Activated T-cell treated with anti-CD3 and anti-CD28 coated beads, Interleukin-2, amount 50 U/mL, for 4 hours (primary cell): ENCODE measurements at places on chromosomes 6 and 20.

GRCh38 chr6:80214436-80215022 lies 108.1 kb downstream of the BCKDHB start:
- DNase-seq: no peak

DNA sequence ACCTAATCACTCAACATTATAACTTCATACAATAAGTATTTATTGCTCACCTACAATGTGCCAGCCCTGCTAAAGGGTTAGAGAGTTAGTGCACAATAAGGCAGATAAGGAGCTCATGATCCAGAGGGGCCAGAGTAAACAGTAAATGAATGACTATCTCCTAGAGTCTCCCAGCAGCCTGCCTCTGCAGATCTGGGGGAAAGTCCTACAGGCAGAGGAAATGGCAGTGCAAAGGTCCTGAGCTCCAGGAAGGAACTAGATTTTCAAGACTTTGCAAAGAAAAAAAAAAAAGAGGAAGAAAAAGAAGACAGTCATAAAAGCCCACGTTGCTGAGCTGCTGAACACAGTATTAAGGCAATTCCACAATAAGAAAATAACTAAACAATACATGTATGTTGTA lies 160.1 kb downstream of the SIM1 start:
- no peak for DNase-seq

DNA sequence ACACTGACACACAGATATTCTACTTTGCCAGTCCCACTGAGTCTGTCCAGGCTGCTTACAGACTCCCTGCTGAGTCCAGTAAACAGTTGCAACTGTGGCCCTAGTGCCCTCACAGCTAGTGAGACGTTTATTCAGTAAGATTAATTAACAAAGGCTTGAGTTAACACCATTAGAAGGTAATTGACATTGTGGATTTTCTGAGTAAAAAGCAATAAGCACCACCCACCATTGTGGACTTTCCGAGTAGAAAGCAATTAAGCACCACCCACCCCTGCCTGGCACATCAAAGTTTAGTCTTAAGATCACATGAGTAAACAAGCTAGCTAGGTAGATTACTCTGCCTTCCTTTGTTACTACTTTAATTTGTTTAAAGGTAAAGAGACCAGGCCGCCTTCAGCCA lies 408.6 kb upstream of the IMPG1 start:
- no peak for DNase-seq

GRCh38 chr6:18034798-18035202 lies 47.4 kb upstream of the KIF13A start:
- no peak for DNase-seq

- DNase-seq: no peak
These were observed 140.3 kb downstream of the FLRT3 start for GRCh38 chr20:14197097-14197496.

DNA sequence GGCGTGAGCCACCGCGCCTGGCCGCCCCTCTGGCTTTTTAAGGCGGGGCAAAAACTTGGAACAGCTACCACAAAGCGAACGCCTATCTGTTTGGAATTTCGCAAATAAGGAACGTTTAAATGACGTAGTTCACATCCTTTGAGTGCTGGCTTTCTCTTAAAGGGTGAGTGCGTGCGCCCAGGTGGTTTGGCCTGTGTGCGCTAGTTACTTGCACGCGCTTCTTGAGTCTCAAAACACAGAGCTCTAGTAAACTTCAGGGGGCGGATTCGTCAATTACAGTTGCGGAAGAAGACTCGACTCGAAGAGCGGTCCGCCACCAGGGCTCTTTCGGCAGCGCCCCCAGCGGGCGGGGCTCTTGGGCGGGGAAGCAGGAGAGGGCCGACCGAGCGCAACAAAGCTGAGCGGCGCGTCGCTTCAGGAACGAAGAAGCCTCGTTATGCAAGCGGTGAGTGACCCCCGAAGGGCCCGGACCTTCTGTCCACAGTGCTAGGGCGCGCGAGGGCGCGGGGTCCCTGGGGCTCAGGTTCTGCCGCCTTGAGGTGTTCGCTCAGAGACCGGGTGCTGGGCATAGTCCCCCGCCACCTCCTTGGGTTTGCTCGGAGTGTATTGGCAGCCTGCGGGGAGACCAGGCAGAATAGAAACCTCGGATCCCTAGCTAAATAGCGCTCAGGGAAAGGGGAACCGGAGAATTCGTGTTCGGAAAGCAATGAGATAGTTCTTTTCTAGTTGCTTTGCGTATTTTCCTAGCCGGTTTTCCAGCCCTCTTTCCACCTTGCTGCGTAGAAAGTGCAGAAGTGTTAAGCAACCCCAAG lies at the start of gene SYCP2L:
TSS of gene SYCP2L (plus strand) at position 362 of the 812 bp plus-strand sequence. CDS start at position 437, 75 bp downstream.
- no peak for DNase-seq

DNA sequence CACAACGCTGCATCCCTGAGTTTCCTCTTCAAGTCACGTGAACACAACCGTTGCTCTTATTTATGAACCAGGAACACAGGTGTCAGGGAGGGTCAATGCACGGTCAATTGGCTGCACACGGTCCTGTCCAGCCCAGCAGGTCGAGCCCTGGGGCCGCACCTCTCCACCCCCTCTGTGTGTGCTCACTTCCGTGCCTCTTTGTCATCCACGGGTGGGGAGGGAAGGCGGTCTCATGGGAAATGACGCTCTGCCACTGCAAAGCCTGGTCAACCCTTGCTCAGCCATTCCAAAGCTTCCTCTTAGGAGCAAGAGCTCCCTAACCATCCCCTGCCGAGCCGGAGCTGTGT lies 38.7 kb downstream of the DACT2 start:
- no peak for DNase-seq
